Mucosa of descending colon (tissue), 3 donors: ENCODE measurements at places on chromosomes 6 and 20. TPM values are rescaled to one million over a fixed set of nuclear protein-coding genes. Genes with fewer than 3 reads are reported as not detected.

DNA sequence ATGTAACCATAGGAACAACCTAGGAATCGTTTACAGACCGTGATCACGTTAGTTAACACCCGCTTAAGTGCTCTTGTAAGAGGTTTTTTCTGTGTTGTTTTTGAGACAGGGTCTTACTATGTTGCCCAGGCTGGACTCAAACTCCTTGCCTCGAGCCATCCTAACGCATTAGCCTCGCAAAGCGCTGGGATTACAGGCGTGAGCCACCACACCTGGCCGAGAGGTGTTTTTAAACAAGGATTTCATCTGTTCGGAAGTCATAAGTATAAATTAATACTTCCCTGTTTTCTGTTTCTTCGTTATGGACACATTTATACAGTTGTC, 727 bp downstream of the MRS2 start:
- DNase-seq = no peak

CST7 gene
- 2.3 TPM for total RNA-seq

- DNase-seq = no peak
These were observed 5.2 kb upstream of the FOXO3 start for GRCh38 chr6:108555399-108556052.

- peak; percentile 13 for DNase-seq
These were observed 190.2 kb downstream of the TSHZ2 start for GRCh38 chr20:53162251-53162835.

FGD2 gene
- 6.9 TPM for total RNA-seq

ANKEF1 gene
- 6.1 TPM for total RNA-seq

GRCh38 chr6:41255638-41256246, 27.6 kb downstream of the TREML4 start:
- DNase-seq = no peak

- DNase-seq = no peak
These were observed 719.6 kb downstream of the TBC1D32 start for GRCh38 chr6:120614723-120615122.

- no peak for DNase-seq
These were observed 41.0 kb downstream of the ZNF292 start for GRCh38 chr6:87196275-87196842.

SLC12A5 gene
- total RNA-seq = not detected

DNA sequence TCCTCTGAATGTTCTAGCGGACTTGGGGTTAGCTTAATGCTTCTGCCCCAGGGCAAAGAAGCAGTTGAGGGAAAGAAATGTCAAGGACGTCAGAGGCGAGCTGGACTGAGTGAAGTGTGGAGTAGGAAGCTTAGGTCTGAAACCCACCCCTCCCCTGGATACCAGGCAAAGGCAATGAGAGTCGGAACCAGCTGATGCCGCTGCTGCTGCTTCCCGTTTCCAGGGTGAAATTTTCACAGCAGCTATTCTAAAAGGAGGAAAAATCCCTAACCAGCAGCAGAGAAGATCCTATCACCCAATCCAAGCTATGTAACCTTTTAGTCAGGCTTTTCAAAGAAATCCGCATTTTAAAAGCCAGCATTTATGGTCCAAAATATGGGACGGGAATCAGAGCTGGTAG, 564.3 kb downstream of the LMBRD1 start:
- no peak for DNase-seq

DNA sequence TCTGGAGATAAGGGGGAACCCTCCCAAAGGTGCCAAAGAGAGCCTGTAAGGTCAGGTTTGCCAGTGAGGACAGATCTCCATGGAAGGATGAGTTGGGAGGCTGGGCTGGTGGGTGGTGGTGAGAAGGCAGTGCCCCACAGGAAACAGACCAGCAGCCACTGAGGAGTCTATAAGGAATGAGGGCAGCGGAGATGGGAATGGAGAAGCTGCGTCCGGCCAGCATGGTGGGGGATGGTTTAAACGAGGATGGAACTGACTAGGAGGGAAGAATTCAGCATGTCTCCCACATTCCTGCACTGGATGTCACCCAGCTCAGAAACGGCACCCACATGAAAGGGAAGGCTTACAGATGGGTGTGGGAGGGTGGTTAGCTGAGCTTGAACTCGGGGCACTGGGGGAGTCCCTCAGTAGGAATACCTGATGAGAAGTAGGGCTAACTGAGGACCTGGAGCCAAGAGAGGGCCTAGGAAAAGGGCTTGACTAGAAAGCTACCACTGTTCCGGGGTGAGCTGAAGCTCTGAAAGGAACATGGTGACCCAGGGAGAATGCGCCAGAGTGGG, 53.2 kb downstream of the FOXA2 start:
- DNase-seq = no peak

DNA sequence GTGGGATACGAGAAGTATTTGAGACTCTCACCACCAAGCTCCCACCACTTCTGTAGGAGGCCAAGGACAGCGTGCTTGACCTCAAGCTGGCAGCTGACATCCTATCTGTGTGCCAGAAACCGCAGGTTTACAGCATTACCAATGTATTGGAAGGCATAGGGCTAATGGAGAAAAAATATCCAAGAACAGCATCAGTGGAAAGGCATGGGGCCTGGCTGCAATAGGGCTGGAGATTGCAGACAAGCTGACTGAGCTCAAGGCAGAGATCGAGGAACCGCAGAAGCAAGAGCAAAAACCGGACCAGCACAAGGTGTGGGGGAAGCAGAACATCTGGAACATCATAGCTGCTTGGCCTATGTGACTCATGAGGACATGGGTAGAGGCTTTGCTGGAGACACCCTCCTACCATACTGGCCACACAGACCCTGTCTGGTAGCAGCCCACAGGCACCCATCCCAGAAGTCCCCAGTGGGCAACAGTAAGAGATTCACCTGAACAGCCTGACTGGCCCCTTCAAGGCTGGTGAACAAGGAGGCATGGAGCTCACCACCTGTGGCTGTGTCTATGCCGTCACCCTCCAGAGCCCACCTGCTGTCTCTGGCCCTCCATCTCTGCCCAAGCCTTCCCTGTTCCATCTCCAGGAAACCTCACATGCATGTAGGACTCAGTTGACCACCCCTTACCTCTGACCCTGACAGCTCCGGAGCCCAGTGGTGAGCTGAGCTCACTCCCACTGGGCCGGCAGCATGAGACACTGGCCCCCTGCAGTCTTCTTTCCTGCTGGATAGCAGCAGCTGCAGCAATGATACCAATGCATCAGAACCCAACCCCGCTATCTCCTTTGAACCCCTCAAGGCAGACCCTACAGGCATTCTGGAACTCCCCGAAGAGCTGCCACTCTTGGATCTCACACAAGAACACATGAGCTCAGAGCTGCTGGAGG, 171.1 kb downstream of the KIF6 start:
- DNase-seq = no peak

DNA sequence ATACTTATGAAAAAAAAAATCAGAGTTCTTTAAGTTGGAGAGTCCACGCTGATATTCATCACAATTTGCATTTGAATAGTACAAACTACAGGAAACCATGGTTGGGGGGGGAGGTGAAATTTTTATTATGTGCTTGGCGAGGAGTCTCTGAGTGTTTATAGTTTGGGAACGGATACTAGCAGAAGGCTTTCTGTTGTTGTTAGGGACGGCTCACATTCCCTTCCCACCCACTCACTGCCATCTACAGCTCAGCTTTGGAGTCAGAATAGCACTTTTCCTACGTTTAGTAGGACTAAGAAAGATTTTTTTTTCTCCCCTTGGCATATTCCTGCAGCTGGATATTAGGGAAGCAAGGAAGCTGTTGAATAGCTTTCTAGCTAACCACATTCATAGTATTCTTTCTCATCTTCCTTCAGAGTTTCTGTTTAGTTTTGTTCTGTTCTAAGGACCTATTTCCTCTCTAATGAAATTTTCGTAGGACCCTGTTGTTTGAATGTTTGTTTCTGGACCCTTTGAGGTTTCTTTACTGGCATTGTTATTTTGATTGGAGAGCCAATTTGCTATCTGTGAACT, 235.1 kb upstream of the ZNF217 start:
- no peak for DNase-seq

GRCh38 chr20:34675561-34675960, 1.3 kb downstream of the PIGU start:
- no peak for DNase-seq

RALGAPB gene
- 43.0 TPM for total RNA-seq

DNA sequence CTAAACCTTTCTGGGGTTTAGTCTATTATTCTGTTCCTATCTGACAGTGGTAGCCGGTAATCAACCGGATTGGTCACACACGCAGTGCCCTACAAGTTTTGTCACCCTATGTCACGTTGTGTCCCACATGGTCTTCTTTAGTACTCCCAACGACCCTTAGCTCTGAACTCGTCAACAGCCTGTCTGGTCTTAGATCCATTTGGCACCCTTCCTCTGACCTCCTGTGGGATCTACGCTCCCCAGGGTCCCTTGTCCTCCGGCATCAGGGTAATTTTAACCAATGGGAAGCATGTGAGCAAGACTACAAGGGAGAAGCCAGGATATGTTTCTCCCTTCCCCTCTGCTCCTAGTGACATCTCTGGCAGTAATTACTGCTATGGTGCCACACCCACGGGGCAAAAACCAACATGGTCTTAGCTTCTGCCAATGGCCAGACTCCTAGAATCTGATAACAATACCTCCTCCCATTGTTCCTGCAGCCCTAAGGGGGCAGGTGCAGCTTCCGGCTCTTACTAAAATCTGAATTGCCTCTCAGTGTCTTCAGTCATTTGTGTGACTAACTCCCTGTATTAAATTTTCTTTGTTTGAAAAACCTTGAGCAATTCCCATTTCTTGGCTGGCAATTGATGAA, 56.6 kb downstream of the MAFB start:
- DNase-seq = no peak

BPIFB1 gene
- not detected for total RNA-seq

DNA sequence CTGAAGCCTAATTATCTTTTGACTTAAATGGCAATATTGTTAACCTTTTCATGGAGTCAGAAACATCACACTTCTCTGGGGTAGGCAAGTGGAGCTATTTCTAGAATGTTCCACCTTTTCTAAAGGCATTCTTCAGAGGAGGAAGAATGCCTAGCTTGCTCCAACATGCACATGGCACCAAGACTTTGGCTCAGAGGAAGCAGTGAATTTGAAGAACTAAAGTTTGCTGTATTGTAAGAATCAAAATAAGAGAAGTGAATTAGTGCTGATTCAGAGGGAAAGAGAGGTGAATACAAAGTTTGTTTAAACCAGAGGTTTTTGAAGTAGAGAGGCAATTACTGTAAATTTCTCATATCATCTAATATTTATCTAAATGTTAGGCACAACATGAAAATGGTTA, 92.2 kb downstream of the SOBP start:
- DNase-seq = no peak

GRCh38 chr20:51461306-51461705, 81.2 kb downstream of the NFATC2 start:
- DNase-seq = no peak

- no peak for DNase-seq
These were observed 197.2 kb upstream of the GGTLC1 start for GRCh38 chr20:24185791-24186190.

BFSP1 gene
- total RNA-seq = 1.1 TPM

GRCh38 chr6:140844167-140844566, 1288.6 kb upstream of the GJE1 start:
- no peak for DNase-seq

LST1 gene
- total RNA-seq = 6.6 TPM

GRCh38 chr6:158744986-158745430, 74.2 kb downstream of the EZR start:
- no peak for DNase-seq

DNA sequence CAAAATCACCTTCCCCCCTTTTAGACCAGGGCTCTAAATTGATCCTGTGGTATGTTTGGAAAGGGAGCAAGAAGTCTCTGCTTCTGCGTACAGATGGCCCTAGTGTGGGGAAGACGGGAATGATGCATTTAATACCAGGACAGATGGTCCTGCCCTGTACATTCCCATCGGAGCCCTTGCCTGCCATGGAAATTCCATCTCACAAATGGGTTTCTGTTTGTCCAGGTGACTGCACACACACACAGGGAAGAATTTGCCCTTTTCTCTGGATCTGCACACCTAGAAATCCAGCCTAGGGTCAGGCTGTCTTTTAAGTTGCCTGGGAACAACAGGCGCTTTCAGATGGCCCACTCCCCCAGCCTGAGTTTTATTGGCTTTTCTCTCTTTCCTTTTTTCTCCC, 1.3 kb downstream of the MAS1 start:
- no peak for DNase-seq

DNA sequence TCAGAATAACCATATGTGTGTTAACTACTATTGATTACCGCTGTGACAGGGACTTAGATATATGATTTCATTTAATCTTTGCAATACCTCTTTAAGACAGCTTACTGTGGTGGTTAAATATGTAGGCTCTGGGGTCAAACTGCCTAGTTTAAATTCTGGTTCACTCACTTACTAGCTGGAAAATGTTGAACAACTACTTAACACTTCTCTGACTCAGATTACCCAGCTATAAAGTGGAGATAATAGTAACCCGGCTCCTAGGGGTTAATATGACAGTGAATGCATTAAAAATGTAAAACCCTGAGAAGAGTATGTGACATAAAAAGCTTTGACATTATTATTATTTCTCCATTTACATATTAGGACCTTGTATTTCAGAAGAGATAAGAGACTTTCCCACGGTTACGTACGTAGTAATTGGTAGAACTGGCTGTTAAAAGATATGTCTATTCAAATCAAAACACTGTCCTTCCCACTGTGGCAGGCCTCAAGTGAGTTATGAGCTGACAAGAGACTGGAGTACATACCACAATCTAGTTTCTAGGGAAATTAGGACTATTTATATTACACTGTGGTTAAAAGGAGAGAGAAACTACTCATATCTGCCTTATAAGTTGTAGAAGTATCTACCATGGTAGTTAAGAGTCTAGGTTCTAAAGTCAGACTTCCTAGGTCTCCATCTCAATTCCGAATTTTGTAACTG, 4.4 kb upstream of the PLCB1 start:
- DNase-seq = no peak

GRCh38 chr20:8912731-8913130, 156.2 kb upstream of the PLCB4 start:
- no peak for DNase-seq

- no peak for DNase-seq
These were observed 6.5 kb downstream of the SIRPA start for GRCh38 chr20:1901704-1902103.

- no peak for DNase-seq
These were observed 24.6 kb downstream of the TBX18 start for GRCh38 chr6:84739866-84740208.

DNA sequence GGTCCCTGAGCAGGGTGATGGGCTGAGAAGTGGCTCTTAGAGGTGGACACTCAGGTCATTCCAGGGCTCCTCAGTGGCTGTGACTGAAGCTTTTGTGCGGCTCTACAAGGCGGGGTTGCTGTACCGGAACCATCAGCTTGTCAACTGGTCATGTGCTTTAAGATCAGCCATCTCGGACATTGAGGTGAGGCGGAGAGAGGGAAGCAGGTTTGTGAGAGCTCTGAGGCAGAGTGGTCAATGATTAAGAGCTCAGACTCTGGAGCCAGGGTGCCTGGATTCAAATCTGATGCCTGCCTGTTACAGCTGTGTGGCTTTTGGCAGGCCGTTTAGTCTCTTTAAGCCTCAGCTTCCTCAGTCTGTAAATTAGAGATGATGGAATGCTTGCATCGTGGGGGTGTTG, 3.0 kb downstream of the VARS2 start:
- DNase-seq = no peak

SPATS1 gene
- not detected for total RNA-seq

DNA sequence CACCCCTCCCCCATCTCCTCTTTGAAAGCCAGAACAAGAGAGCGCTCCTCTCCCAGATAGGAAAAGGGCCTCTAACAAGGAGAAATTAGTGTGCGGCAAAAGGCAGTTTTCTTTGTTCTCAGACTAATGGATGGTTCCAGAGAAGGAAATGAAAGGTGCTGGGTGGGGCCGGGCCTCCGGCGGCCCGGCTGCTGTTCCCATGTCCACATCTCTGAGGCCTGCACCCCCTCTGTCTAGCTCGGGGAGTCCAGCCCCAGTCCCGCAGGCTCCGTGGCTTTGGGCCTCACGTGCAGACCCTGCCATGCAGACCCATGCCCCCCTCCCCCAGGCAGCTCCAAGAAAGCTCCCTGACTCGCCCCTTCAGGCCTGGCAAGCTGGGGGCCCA, 35.8 kb upstream of the MRGBP start:
- DNase-seq = peak; percentile 22
